Activated CD8-positive, alpha-beta memory T cell treated with anti-CD3 and anti-CD28 coated beads for 1 hour (primary cell): ENCODE measurements at places on chromosomes 5 and 9.

DNA sequence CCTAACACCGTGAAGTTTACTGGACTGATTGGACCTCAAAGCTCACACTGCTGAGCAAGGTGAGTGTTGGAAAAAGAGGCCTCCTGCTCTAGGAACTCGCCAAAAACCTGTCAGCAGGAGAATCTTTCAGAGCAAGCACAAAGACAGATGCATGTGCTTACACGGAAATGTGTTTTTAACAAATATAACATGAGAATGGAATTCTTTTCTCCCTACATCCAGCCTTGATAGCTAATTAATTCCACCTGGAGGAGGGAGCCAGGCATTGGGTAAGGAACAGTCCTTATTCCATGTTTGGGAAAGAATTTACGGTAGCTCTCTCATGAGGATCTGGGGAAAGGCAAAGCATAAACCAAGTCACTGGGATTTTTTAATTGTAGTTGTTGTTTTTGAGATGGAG, 98.8 kb downstream of the KLF4 start:
- no peak for DNase-seq

DNA sequence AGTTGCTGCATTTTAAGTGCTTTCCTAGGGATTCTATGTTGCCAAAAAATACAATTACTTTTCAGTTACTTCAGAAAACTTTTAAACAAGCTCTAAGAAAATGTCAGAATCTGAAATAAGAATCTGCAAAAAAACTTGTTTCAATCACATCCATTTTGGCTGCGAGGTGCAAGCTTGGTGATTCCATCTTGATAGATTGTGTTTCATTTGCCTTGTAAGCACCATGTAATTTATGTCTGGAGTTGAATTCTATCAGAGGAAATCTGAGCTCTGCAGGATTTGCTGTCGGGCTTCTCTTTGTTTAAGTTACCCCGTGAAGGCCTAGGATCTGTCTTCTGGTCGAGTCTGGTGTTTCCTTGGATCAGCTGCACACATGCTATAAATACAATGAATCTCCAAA, 40.4 kb upstream of the MAN2A1 start:
- DNase-seq, result no peak

DNA sequence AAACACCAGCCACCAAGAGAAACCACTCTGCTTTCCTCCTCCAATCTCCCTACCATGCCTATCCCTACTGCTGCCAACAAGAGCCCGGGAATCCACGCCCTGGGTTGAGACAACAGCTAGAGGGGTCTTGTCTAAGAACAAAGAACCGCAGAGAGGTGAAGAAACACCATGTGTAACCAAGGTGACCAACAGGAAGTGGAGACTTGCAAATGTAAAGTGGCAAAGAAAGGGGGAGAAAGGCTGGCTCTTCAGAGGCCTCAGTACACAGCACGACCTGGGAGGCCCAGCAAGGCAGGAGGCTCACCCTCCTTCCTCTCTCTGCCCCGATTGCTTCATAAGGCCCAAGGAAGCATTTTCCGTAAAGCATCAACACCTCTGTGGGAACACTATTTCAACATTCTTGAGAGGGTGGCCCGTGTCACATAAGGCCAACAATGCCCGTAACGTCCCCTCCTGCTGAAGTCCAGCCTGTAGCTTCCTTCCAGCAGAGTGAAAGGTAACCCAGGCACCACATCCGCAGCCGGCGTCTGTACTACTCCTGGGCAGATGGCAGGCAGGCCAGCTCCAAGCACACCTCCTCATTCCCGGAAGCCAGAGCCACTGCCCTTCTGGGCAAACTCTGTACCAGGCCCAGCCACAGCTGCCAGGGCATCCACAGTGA, 18.3 kb downstream of the CCNJL start:
- DNase-seq, result no peak

DNA sequence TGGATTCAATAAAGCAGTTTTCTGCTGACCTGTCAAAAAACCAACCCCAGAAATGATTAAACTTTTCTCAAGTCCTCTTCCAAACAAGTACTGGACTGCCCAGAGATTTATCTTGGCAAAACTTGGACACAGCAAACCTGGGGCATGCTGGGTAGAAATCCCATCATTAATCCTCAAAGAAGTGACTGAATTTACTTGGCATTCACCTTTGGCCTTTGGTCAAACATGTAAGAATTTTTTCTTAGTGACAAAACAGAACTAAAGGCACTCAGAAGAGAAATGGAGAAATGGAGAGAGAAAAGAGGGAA, 248.6 kb upstream of the NREP start:
- no peak for DNase-seq
